HuH-7 (cell line): ENCODE measurements at places on chromosomes 16 and 17.

- DNase-seq = peak; percentile 95
Observed at GRCh38 chr17:75625813-75626486, 7.3 kb upstream of the SMIM5 start.

DNA sequence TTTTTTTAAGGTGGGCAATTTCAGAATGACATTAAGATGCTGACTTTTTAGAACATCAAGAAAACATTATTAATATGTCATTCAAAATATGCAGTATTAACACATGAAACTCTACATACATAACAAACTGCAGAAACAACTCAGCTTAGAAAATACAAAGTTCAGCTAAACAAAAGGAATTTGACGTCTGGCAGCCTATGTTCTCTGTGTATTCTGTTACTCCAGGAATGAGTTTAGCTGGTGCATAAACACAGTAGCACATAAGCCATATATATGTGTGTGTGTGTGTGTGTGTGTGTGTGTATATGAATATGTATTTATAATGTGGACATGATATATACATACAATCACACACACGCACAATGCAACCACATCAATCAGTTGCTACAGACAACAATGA is 413.5 kb upstream of the PSMD7 start:
- no peak for DNase-seq

DNA sequence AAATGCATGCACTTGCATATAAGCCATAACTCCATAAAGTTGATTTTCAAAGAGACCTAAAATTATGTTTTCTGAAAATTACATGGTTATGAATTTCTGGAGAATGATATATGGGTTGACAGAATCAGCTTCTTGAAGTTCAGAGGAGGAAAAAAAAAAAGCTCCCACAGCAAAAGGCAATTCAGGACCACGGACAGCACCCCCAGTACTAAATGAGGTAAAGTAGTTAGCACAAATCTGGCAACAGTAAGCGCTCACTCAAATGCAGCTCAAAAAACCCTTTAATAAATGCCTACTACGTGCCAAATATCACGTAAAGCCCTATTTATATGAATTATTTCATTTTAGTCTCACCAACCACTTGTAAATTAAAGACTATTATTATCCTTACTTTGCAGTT is 135.2 kb downstream of the SHISA9 start:
- DNase-seq = peak; percentile 17

DNA sequence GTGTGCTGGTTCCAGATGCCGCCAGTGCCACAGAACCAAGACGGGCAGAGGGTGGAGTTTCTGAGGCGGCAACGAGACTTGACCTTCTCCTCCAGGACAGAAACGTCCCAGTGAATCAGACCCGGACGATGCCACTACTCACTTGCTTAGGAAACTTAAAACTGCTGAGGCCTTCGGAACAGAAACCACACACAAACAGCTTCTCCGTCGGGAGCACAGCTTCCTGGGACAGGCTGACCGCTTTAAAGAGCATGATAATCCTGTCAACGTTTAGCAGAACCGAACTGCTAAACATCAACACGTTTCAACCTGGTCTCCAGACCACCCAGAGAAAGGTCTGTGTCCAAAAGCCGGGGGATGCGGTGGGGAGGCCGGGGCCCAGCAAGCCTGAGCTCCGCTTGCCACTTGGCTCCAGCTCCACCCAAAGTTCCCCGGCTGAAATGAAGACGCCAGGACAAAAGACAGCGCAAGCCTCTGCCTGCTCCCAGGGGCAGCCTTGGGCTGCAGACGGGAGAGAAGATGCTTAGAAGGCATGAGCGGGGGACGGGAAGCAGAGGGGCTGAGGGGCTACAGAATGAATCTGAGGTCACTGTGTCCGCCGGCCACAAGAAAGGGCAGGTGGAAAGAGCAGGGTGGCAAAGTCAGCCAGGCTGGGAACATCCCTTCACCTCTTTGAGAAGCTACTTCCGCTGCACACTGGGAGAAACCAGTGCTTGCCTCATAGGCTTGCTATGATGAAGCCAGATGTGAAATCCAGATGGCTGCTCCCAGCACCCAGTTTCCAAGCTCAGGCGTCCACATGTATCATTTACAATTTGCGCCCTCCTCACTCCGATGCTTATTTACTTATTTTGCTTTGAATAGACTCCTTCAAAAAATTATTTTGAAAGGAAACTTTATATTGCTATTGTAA is 69.0 kb downstream of the MRM3 start:
- DNase-seq = no peak

DNA sequence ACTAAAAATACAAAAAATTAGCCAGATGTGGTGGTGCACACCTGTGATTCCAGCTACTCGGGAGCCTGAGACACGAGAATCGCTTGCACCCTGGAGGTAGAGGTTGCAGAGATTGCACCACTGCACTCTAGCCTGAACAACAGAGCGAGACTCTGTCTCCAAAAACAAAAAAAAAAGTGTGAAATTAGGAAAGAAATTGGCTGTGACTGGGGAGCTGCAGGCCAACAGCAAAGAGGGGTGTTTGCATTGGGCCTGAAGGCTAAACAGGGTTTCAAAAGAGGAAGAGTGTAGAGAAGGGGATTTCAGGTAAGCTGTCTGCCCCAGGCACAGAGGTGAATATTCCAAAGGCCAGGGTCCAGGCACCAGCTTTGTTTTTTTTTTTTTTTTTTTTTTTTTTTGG is 9.4 kb downstream of the BMERB1 start:
- DNase-seq = no peak

DNA sequence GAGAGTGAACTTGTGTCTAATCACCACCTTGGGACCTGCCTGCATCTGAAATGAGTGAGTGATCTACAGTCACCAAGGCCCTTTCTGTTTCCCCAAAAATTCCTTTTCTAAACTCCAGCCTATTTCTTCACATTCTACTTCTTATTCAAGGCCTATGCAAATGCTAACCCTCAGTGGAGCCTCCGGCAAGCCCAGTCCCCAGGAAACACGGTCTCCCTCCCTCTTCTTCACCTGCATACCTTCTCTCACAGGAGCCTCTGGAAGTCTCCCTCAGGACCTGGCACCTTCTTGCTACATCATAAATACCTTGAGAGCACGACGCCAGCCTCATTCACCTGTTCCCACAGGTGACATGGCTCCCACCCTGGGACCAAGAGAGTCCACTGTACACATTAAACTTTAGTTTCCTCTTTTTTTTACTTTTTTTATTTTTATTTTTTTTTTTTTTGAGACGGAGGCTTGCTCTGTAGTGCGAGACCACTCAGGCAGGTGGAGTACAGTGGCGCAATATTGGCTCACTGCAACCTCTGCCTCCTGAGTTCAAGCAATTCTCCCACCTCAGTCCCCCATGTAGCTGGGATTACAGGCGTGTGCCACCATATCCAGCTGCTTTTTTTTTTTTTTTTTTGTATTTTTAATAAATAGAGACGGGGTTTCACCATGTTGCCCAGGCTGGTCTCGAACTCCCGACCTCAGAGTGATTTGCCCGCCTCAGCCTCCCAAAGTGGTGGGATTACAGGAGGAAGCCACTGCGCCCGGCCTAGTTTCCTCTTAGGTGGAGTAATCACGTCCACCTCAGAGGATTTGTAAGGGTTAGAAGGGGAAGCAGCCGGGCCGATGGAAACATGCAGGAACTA is 97.3 kb downstream of the ANKRD11 start:
- DNase-seq = no peak

DNA sequence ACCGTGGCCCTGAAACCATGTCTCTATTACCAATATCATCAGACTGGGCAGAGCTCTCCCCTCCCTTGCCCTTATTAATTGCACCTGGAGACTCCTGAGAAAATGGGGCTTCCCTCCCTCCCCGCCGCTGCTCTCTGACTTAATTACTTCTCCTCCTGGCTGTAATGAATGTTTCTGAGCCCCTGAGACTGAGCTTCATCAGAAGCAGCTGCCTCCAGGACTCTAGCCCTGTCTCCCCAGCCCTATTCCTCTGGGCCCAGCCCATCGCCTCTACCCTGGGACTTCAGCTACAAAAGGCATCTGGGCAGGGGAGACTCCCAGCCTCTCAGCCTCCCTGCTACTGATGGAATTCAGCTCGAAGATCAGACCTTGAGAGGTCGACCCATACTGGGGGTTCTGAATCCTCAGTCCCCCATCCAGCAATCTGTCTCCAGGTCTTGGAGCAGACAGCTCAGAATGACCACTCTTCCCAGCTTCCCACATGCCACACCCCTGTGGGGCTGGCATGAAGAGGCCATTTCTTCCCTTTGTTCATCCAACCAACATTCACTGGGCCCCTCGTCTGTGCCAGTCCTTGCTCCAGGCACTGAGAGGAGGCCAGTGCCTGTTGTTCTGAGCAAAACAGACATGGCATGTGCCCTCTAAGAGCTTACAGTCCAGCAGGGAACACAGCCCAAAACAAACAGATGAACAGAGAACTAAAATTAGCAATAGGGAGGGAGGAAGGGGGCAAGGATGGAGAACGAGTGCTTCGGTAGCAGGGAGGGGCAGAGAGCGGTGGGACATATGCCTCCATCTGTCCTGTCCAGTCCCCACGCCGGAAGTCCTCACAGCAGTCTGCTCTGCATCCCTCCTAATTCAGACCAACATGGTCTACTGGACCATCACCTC is 17.0 kb upstream of the NAGS start:
- no peak for DNase-seq

GRCh38 chr17:73163043-73163442 is 1.8 kb upstream of the SSTR2 start:
- no peak for DNase-seq

DNA sequence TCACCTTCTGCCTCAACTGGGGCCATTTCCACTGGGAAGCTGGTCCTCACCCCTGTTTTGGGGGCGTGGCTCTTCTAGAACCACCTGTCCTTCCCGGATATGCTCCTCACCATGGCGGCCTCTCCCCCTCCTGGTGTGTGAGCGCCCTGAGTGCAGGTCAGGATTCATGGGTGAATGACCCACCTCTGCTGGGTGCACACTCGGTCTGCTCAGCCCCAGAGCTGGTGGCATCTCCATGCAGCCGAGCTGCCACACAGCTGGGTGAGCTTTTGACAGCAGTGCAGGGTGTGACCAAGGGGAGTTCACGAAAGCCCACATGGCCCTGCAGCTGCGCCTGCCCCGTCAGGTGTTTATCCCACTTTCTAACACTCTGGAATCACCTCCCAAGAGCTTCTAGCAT is 27.3 kb downstream of the GRIN2C start:
- DNase-seq = no peak

GRCh38 chr16:29860218-29860617 is 2.8 kb downstream of the CDIPT start:
- DNase-seq = no peak

DNA sequence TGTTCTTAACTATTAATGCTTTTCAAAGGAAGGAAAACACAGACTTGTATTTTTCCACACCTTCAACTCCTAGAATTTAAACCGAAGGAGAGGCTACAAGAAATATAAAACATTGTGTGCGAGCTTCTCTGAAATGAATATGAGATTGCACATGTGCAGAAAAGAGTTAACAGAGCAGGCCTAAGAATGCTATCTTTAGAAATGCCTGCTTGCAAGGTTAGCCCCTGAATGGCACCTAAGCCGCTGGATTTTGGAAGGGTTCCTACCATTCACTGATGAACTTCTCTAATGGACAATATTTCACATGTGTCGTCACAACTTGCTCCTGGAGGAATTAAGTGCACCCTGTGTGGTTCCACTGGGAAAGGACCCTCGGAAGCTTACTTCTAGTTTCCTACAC is 69.3 kb downstream of the FBXL20 start:
- DNase-seq = no peak

- peak; percentile 55 for DNase-seq
Observed at GRCh38 chr17:68613739-68614298, 12.7 kb upstream of the FAM20A start.

DNA sequence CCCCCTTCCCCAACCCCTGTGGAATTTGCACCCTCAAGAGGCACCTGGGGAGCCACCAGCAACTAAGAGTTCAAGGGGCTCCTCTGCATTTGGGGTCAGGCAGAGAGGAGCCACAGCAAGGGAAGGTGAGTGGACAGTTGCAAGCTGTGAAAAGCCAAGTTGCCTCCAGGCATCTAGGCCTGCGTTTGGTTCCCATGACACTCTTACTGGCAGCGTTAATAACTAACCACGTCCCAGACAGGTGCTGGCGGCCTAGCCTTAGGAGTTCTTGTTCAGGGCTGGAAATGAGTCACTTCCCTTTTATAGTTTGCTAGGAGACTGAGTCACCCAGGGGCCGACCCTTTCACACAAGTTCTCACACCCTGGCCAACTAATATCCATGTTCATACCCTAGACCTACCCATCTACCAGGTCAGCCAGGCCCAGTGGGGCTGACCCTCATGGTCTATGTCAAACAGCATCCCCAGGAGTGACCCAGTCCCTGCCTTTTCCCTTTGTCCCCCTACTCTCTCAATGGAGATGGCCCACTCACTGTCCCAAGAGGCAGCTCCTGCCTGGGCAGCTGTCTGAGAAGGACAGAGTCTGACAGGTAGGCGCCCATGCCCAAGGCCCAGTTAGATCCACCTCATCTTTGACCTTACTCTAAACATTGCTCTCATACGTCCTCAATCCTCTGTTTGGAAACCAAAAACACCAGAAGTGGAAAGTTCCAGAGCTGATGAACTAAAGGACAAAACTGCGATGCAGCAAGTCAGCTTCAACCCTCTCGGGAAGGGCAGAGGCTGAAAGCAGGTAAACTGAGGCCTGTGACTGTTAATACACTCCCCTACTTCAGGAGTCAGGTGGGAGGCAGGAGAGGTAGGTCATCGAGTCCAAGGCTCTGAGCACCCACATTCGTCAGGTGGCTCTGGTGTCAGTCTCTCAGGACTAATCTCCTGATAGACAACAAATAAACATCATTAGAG is 300.6 kb downstream of the SOX9 start:
- peak; percentile 63 for DNase-seq

GRCh38 chr16:80460988-80461387 is 79.8 kb upstream of the DYNLRB2 start:
- no peak for DNase-seq

DNA sequence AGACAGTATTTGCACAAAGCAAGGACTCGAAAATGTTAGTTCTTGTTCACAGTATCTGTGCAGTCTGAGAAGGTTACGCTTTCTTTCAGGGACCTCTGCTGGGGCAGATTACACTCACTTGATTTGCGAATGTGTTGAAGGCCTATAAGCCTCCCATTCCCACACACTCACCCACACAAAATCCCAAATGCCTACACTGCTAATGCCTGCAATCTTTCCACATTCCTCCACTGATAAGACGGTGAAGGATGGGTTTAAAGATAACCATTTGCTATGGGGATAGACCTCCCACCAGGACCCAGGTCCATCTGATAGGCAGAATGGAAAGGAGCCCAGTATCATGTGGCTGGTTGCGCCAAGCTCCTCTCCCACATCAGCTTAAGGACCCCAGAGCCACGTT is 394.9 kb upstream of the SALL1 start:
- no peak for DNase-seq

- DNase-seq = no peak
Observed at GRCh38 chr17:11140501-11140900, 100.5 kb upstream of the SHISA6 start.

- no peak for DNase-seq
Observed at GRCh38 chr16:86895606-86896005, 317.3 kb downstream of the FOXL1 start.

GRCh38 chr17:82767041-82767754 is 15.3 kb downstream of the TBCD start:
- DNase-seq = peak; percentile 72
